ENCODE measurements at places on chromosomes 6 and 20. TPM values are rescaled to one million over a fixed set of nuclear protein-coding genes. Genes with fewer than 3 reads are reported as not detected.

Gene KCNS1
- polyA plus RNA-seq: 0.04 TPM

Gene STMN3
- 1.6 TPM for polyA plus RNA-seq

Gene BAK1
- 46.6 TPM for polyA plus RNA-seq

Gene DEFB124
- not detected for polyA plus RNA-seq

Gene TMEM151B
- polyA plus RNA-seq: not detected

DNA sequence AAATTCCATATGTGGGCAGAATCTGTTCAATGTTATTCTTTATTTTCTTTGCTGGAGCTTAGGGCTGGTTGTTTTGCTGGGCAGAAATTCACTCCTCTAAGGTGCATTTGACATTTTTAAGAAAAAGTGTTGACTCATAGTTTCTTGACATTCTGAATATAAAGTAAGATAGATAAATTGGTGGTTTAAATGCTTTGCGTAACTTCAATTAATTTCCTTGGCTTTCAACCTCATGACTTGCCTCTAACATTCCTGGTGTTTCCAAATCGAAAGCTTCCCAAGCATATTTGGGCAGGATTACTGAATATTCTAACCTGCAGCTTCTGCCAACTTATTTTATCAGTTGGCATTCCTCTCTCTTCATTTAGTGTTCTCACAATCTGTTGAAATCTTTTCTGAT lies 718.7 kb upstream of the ADGRB3 start:
- no peak overlapping the region for H3K27ac ChIP-seq
- DNase-seq: no peak
- H3K36me3 ChIP-seq: no peaks in the 10 kb centered on the region
- no peaks in the 10 kb centered on the region for H3K4me1 ChIP-seq
- H3K4me3 ChIP-seq: no peak overlapping the region
- no peaks in the 10 kb centered on the region for H3K27me3 ChIP-seq

DNA sequence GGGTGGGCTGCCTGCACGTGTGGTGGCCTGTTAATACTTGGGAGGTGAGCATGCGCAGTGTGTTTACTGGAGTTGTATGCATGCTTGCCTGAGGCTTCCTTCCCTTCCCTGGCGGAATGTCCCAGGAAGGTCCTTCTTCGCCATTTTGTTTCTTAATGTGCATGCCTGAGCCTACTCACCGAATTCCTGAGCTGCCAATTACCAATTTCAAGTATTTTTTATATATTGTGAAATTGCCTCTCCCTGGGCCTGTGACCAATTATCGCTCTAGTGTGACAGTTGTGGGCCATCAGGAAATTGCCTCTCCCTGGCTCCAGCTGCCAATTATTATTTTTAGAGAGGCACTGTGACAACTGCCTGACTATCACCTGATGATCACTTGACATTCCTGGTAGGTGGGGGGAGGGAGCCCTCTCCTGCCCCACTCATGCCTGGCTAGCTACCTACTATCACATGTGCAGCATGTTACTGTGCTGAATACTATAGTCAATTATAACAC lies 70.0 kb downstream of the FAM50B start:
- no peak for DNase-seq
- H3K27ac ChIP-seq: no peak overlapping the region
- no peak overlapping the region for H3K4me3 ChIP-seq

DNA sequence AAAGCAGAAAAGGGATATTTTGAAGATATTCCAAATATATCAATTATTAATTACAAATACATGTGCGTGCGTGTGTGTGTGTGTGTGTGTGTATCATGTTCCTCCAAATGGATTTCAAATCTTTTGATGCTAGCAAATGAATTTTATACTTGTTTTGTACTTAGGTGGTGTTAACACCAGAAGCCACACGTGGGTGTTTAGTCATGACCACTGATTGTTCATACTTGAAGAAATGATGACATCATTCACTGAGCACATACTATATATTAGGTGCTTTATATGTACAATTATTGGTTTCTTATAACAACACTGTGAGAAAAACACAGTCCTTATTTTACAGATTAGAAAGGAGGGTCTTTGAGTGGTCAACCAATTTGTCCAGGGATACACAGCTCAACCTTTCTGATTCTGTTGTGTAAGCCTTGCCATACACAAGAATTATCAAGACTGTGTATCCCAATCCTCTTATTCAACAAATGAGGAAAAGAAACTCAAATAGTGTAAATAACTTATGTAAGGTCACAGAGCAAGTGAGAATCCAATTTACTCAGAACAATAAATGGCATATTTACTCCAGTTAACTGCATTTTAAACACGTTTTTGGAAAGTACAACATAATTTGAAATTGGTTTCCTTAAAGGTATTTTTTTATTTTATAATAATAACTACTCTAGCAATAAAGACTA lies 88.5 kb downstream of the BCAS1 start:
- H3K27ac ChIP-seq: no peak overlapping the region
- H3K4me1 ChIP-seq: peaks cover 8% of the 10 kb centered on the region
- H3K27me3 ChIP-seq: peaks cover 12% of the 10 kb centered on the region
- H3K36me3 ChIP-seq: no peaks in the 10 kb centered on the region
- no peak overlapping the region for H3K4me3 ChIP-seq

DNA sequence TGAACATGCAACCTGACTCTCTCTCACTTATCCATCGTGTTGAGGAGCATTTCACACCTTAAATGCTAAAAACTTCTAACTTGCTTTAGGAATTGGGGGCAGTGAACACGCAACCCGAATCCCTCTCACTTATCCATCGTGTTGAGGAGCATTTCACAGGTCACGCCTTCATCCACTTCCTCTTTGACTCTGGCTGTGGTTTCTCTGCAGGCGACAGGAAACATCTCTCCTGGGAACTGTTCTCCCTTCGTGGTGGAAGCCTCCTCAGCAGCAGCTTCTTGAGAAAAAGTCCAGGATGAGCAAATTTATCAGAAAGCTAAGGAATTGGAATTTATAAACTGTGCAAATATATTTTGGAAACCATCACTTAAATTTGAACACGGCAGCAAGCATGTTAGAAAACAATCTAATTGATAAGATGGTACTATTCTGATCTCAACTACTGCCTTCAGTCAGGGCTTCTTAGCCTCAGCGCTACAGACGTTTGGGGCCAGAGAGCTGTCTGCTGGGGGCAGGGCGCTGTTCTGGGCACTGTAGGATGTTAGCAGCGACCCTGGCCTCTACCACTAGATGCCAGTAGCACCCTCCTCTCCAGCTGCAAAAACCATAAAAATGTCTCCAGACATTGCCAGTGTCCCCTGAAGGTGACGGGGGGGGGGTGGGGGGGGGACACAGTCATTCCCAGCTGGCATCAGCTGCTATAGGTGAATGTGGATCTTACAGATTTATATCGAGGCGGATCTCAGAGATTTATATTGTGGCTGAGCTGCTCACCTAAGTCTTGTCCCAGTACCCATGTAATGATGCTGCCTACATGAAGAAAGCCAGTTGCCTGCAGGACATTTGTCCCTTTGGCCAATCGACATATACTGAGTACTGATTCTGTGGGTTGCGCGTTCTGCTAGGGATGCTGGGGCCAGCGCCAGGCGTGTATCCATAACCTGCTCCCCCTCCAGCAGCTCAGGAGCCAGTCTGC lies 26.2 kb downstream of the CTCFL start:
- no peaks in the 10 kb centered on the region for H3K36me3 ChIP-seq
- H3K4me3 ChIP-seq: no peak overlapping the region
- H3K4me1 ChIP-seq: peaks cover 10% of the 10 kb centered on the region
- no peak overlapping the region for H3K27ac ChIP-seq
- peaks cover 15% of the 10 kb centered on the region for H3K27me3 ChIP-seq

DNA sequence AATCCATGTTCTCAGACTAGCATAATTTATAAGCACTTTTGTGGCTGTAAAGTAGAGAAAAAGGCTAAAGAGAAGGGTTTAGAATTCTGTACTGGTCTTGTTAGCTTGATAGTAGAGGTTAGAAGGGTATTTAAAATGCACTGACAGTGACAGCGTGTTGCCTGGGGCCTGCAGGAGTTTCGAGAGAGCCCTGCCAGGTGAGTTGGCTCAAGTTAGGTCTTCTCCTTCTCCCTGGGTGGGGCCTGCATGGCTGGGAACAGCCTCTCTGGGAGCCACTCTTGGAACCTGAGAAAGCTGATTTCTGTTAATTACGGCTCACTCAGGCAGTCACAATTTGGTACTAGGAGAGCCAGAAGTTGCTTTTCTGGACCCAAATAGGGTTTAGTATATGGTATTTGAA lies 103.7 kb downstream of the ARID1B start:
- DNase-seq: no peak
- no peak overlapping the region for H3K4me3 ChIP-seq
- peaks cover 76% of the 10 kb centered on the region for H3K4me1 ChIP-seq
- H3K27ac ChIP-seq: no peak overlapping the region

- H3K4me1 ChIP-seq: no peaks in the 10 kb centered on the region
- H3K36me3 ChIP-seq: no peaks in the 10 kb centered on the region
- no peak overlapping the region for H3K27ac ChIP-seq
- H3K4me3 ChIP-seq: no peak overlapping the region
Measured at GRCh38 chr20:11719153-11719552, 198.5 kb upstream of the BTBD3 start.

- H3K4me1 ChIP-seq: no peaks in the 10 kb centered on the region
- H3K4me3 ChIP-seq: no peak overlapping the region
- no peak for DNase-seq
- no peaks in the 10 kb centered on the region for H3K36me3 ChIP-seq
- no peak overlapping the region for H3K27ac ChIP-seq
Measured at GRCh38 chr20:36370991-36371790, 65.1 kb downstream of the DLGAP4 start.

Measured in immature natural killer cell (primary cell).